ENCODE measurements at places on chromosomes 1 and 21.
A peak's percentile ranks its signal among the peaks of the same experiment; 100 is the strongest.

GRCh38 chr1:51189421-51190073 lies 46.5 kb upstream of the RNF11 start:
- DNase-seq = peak; percentile 32

DNA sequence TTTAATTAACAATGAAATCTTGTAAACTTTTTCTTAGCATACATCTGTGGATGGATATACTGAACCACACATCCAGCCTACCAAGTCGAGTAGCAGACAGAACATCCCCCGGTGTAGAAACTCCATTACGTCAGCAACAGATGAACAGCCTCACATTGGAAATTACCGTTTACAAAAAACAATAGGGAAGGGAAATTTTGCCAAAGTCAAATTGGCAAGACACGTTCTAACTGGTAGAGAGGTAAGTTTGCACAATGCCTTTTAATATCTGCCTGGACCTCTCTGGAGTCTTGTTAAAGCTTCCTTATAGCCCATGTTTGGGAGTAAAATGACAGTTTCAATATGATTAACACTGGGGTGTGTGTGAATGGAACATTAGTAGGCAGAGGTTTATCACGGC lies 51.4 kb downstream of the MARK1 start:
- DNase-seq = no peak

DNA sequence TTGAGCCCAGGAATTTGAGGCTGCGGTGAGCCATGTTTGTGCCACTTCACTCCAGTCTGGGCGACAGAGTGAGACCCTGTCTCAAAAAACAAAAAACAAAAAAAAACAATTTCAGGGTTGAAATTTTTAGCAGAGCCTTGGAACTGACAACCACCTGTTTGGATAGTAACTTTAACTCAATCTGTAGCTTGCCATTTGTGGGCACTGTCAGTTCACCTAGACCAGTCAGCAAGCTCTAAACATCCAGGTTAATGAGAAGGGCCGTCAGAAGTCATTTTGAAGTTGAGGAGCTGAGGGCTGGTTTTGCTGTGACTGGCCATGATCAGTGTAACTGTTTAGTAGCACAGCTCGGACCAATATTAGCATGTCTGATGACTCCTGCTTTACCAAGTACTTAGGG lies 8.4 kb downstream of the TRAPPC10 start:
- DNase-seq = no peak

DNA sequence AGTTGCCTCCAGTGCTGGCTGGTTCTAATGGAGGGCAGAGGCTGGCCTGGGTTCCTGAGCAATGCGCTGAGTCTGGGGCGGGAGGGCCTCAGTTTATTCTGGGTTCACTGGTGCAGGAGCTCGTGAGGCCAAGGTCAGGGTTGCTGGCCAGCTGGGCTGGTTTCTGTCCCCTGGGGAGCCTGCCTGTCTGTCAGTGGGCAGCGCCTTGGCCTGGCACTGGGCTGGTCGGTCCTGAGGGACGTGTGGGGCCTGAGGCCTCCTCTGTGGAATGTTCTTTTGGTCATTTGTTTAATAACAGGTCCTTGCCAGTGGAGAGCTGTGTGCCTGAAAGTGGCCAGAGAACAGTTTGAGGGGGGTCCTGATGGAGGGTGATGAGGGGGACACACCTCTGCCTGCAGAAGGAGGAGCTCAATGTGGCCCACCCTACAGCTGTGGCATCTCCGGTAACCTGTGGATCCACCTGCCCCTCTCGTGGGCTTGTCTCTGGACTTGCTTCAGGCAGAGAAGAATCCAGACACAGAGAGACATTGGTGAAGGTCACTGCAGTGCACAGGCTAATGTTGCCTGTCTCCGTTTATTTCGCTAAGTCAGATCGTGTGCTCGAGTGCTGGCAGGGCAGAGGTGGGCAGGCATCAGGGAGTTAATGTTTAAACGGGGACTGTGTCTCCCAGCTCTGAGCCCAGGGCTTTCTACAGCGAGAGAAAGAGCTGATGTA lies 34.6 kb downstream of the COQ8A start:
- DNase-seq = no peak

DNA sequence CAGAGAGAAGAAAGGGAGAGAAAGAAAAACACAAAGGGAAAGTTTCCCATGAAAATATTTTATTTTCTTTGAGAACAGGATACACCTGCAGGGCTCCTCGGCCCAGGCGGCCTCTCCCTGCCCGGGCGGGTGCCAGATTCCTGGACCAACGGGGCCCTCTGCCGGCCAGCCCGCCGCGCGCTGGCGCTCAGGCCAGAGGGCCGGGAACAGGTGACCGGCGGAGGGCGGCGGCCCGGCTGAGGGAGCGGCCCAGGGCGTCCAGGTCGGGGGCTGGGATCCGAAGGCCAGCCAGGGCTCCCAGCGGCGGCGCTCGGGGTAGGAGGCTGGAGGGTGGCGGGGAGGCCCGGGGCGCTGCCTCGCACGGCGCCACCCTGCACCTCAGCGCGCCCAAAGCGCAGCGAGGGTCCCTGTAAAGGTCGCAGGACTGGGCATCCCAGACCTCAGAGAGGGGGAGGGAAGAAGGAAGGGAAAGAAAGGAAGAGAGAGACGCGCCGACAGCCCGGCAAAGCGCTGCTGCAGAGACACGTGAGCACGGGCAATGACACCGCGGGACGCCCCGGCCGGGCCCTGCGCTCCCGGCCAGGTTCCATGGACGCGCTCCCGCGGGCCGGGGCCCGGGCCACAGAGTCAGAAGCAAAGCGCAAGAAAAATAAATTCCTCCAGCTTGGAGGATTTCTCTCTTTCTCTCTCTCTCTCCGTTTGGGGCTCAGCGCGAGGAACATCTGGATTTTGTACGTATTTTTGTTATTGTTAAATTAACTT lies 927 bp downstream of the WNT9A start:
- DNase-seq = peak; percentile 53

DNA sequence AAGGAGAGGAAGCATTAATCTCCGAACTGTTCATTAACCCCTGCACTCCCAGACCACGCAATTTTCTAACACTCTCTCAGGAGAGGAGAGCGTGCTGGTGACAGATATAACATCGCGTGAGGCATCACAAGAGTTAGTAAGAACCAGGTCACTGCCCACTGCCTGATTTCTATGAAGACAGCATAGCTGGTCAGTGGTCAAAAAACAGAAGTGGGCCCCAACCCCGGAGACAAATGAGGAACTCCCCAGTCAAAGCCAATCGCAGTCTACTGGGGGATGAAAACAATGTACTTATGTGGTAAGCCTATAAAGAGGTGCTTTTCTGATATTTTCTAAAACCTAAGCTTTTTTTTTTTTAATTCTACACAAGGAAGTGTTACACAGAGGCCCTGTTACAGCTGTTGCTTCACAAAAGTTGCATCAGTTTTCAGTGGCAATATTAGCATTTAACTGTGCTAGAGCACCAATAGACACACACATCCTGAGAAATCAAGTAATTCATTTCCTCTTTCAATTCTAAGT lies 231.8 kb upstream of the IRF2BP2 start:
- no peak for DNase-seq

DNA sequence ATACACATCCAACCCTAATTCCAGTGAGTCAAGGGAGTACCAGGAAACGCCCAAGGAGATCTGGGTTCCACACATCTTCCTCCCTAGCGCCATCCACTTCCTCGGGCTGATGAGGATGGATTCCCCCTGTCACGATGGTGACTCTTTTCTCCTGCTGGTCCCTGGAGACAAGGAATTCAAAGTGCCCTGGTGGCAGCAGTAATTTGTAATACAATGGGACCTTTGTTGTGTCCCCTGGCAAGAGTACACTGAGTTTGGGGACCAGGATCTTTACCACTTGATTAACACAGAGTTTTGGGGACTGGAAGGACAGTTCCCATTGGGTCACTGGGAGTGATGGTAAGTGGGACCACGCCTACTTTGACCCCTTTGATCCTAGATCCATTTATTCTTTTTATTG lies 9.4 kb upstream of the JAK1 start:
- DNase-seq = no peak

GRCh38 chr1:37478451-37478881 lies 4.1 kb downstream of the ZC3H12A start:
- DNase-seq = peak; percentile 63

GRCh38 chr1:80759354-80759753 lies 1041.4 kb upstream of the ADGRL2 start:
- DNase-seq = no peak

DNA sequence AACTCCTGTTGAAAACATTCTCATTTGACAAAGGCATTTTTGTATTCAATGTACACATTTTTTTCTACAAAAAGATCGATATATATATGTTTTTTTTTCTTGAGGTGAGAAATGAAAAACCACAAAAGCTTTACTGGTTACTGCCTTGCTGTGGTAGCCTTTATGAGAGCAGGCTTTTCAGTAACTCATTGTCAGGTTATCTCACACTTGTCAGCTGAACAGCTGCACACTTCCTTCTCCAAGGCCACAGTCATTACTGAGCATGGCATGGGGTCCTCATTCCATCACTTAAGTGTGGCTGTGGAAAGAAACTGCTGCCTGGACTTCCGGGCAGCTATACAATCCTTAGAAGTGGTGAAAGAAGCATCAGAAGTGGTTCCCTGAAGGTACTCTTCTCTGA lies 169.3 kb upstream of the ZP4 start:
- no peak for DNase-seq

- DNase-seq = no peak
Measured at GRCh38 chr1:10836726-10837125, 40.3 kb upstream of the CASZ1 start.

DNA sequence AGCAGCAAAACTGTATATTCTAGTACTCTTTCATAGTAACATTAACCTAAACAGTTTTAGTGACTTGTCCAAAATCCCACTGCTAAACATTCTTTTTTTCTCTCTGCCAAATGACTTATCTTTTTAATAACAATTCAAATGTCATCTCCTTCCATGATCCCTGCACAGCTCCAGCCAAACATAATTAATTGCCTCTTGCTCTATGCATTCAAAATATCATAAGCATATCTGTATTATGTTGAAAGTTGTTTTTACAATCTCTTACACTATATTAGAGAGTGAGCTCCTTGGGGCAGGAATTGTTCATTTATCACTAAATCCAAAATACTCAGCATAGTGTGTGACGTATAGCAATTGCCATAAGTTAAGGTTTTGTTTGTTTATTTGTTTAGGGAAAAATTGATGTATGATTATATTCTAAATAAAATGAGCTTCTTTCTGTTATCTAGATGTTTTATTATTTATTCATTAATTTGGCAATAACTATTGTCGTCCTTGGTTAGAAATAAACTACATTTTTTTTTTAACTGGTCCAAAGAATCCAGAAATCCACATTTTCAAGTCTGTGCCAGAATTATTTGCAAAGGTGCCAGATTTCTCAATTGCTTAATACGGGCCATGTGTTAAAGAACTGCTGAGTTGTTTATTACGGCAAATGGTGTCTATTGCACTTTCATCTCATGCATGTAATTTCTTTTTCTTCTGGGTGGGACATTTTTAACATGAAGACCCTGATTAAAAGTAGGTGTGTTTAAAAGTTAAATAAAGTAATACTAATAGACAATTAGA lies 577.2 kb upstream of the ZRANB2 start:
- no peak for DNase-seq

GRCh38 chr21:30874526-30874925 lies 6.9 kb downstream of the KRTAP11-1 start:
- no peak for DNase-seq

DNA sequence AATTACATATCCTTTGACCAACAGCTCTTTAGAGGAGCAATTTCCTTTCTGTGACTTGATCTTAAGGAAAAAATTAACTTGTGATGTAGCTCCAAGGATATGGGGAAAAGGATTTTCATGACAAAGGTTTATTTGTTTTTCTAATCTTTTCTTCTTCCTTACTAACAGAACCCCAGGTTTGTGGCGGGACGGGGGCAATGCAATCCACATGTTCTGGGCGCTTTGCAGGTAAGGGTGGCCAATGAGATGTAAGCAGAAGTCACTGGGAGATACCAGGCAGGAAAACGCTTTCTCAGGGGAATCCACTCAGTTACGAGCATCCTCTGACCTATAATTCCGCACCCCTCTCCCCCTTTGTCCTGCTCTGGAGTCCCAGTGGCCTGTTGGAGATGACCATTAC lies 122.0 kb downstream of the MRPS6 start:
- no peak for DNase-seq

- DNase-seq = no peak
Measured at GRCh38 chr1:39080831-39081270, 54.7 kb downstream of the NDUFS5 start.

- DNase-seq = no peak
Measured at GRCh38 chr1:31297277-31298247, 730 bp downstream of the ZCCHC17 start.

DNA sequence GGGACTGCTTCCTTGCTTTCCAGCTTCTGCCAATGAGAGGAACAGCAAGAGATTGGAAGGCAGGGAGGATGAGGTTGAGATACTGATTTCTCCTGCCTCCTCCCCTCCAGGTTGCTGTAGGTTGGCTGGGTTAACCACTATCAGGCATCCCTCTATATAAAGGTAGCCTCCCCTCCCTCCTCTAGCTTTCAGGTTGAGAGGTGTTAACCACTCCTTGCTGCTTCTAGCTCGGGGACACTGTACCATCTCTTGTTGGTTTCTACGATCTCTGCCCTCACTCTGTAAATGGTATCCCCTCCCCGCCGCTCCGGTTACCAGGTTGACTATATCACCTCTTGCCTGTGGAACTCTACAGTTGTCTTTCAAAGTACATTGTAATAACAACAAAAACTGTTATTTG lies 16.7 kb downstream of the LPAR3 start:
- DNase-seq = no peak

DNA sequence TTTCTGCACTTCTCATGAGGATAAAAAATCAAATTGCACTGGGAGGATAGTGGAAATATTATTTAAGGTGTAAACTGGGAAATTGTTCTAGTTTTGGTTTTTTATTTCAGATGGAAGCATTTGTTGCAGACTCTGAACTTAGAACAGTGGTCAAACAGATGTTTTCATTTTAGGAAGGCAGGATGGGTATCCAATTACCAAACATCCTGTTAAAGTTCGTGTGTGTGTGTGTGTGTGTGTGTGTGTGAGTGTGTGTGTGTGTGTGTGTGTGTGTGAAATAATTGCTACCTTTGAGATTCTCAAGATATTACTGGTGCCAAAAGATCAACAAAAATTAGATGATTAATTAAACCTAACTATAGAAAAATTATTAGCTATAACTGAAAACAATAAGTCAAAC lies 24.3 kb upstream of the DUSP10 start:
- no peak for DNase-seq

DNA sequence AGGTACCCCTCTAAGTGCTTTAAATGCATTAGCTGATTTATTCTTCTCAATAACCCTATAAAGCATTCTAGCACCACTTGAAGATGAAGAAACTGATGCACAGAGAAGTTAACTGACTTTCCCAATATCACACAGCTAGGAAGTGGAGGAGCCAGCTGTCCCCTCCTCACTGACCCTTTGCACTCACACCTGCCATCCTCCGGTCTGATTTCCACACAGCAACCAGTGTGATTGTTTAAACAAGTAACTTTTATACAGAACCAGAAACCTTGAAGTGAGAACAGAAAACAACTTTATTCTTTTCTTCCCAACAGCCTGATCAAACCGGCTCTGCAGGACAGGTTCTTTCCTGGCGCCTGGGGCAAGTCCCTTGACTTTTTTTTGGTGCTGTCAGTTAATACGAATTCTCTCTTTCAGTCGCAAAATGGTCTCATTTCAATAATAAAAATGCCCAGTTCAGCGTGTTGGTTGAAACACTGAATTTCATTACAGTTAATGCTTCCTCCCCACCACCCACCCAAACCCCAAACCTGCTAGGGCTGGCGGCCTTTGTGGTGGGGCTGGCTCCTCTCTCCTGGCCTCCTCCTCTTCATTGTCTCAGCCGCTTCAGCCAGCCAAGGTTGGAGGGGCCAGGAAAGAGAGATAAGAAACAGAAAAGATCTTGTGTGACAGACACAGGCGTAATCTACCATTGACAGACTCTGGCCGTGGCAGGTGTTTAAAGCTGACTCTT lies 26.4 kb upstream of the EEIG2 start:
- no peak for DNase-seq
